COLO829 (cell line): ENCODE measurements at places on chromosomes 5 and 9.

GRCh38 chr5:61330845-61331406 lies 1.1 kb upstream of the ZSWIM6 start:
- no peak for DNase-seq

GRCh38 chr5:575636-576035 lies 36.5 kb upstream of the CEP72 start:
- DNase-seq: no peak

- no peak for DNase-seq
Measured at GRCh38 chr5:140800816-140801493, at the start of gene PCDHA3. Gene PCDHA3, plus strand, starts transcription at chr5:140801057.

DNA sequence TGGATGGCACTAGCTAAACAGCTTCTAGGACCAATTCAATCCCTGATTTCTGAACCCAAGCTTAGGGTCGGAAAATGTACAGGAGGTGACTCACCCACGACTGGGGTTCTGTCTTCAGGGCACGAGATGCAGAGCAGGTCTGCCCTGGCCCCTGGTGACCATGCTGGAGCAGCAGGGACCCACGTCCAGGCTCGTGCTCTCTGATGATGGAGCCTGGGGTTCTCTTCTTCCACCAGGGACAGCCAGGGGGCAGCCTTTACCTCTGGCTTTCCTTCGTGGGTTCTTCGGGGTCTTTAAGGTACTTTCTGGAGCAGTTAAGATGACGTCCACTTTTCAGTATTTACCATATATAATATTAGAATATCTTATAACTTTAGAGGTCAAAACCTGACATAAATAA lies 2.1 kb downstream of the CFAP77 start:
- no peak for DNase-seq

- DNase-seq: peak; percentile 97
Measured at GRCh38 chr9:94139672-94140417, 55.6 kb downstream of the PTPDC1 start.

DNA sequence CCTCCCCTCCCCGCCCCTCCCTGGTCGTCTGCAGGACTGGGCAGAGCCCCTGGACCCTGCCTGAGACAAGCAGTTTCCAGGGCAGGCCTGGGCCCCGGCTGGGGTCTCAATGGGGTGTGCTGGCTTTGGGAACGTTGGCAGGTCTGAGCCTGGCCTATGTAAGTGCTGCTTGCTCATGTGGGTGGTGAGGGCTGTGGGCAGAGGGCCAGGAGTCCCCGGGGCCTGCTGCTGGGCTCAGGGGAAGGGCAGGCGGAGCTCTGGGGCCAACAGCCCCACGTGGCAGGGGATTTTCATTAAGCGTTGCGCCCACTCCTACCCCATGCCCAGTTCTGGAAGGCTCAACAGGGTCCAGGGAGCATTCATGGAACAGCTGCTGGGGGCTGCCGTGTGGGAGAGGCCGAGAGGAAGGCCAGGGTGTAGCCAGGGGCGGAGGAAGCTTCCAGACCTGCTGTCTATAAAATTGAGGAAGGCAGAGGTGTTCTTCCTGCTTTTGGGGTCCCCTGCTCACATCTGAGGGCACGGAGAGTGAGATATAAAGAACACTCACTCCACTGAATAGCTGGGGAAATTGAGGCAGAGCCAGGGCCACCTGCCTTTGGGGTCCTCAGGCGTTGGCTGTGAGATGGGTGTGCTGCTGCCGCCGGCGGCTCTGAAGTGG lies 32.5 kb downstream of the RXRA start:
- no peak for DNase-seq

DNA sequence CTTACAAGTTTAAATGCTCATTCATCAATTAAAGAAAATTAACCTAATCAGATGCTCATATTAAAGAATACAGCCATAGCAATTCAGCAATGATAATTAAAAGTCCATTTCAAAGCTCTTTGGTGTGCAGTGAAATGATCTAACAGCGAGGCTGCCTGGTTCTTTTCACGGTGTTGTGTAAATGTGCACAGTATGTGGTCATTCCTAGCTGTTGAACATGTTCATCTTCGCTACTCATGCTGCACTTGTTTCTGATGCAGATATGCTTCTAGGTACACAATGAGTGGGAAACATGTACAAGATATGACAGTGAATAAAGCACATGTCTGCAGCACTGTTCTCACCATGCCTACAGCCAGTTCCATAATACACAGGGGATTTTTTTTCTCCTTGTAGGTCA lies 163.5 kb downstream of the NR2F1-AS1 start:
- no peak for DNase-seq

- no peak for DNase-seq
Measured at GRCh38 chr9:3434594-3434993, 91.2 kb downstream of the RFX3 start.

DNA sequence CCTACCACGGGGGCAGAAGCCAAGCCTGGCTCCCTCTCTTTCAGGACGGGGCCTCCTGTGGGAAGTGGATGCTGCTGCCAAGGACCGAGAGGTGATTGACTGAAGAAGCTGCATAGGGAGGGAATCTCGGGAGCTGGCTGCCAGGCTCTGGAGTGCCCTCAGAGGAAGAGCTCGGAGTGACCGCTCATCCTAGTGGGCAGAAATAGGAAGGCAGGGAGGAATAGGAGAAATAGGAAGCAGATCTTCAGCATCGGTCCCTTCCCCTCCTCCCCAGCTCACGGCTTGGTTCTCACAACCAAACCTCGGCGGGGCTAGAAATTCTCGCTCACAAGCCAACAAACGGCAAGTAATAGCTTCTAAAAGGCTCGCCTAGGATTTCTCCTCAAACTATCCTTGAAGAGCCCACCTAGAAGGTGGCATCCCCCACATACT lies 159.9 kb upstream of the RAI14 start:
- DNase-seq: no peak

DNA sequence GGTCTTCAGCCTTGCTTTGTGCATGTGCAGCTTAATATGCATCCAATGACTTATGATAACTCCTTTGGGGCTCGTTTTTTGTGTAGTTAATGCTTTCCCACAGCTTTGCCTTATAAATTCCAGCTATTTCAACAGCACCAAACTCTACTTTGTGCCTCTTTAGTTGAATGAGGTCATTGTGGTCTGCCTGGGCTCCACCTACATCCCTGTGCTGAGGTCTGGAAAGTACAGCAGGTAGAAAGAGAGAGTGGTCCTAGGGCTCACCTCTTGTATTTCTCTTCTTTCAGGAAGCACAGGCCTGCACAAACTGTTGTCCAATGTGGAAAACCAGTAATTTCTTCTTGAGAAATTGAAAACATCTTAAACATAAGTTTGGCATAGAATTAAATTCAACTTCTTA lies 167.2 kb downstream of the XRCC4 start:
- no peak for DNase-seq

DNA sequence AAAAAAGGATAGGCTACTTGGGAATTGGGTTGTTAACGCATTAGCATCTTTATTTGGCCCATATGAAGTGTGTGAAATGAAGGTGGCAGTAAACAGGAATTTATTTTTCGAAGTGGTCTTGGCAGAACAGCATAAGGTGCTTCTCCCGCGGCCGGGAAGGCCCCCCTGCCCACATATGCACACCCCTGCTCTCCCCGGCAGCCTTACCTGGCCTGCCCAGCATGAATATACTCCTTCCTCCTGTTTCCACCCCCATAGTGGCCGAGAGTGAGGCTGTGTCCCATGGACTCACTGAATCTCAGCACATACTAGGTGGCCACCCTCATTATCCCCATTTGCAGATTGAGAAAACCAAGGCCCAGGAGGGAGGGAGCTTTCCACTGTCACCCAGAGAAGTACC lies 54.0 kb upstream of the OLFM1 start:
- DNase-seq: no peak

DNA sequence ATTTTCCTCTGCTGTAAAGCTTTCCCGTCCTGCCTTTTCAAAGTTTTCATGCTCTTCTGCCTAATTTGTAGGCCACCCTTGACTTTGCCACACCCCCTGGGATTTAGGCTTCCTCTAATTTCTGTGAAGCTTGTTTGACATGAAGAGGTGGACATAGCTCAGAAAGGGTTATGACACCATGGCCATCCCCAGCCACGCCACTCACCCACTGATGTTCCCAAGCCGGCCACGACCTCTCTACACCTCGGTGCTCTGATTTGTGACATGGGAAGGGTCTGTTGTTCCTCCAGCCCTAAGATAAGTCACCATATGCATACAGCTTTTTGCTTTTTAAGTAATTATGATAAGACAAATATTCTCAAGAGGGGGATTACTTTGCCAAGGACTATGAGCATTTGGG lies 139.5 kb downstream of the BARX1 start:
- no peak for DNase-seq

DNA sequence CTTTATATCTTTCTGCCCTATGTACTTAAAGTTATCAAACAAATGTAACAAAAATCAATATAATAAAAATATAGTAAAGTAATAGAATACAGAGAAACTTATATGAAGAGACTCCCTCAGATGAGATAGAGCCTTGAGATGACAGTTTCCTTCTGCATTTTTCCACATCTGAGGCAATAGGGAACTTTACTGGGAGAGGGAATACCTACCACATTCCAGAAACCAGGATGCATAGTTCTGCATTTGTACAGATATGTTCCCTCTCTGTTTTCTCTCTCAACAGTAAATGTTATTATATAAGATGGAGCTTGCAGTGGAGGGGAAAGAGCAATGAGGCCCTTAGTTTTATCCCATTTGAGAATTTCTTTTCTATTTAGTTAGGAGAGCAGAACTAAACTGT lies 109.6 kb upstream of the KCNN2 start:
- no peak for DNase-seq

DNA sequence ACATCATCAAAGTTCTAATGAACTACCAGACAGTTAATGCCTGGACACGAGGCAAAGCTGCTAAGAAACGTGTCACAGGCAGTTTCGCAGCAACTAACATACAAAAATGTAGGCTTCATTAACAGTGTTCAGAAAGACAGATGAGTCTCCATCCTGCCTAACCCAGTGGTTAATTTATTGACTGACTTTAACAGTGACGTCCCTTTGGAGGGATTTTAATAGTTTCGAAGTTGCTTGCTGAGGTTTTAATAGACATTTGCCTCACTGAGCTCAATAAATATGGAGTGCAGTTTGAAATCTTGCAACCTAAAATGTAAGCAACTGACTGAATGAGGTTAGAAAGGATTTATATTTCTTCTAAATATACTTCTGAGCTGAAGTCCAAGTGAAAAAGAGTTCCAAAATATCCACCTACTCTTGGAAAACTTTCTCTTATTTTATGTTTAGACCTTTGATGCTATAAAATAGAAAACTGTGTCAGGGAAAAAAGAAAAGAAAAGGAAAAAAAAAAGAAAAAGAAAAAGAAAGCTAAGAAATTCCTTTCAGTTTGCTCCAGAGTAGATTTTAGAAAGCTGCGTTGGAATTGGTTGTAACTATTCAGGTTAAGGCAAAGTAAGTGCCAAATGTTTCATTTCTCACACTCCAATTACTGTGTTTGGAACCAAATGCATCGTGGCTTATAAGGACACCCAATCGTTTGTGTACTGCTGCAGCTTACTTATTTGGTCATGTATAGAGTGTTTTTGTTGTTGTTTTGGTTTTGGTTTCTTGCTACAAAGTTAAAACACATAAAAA lies 2016.6 kb downstream of the MAT2B start:
- DNase-seq: no peak

GRCh38 chr9:133956520-133957076 lies 35.5 kb downstream of the VAV2 start:
- no peak for DNase-seq

GRCh38 chr9:1554081-1555035 lies 460.8 kb upstream of the SMARCA2 start:
- no peak for DNase-seq

DNA sequence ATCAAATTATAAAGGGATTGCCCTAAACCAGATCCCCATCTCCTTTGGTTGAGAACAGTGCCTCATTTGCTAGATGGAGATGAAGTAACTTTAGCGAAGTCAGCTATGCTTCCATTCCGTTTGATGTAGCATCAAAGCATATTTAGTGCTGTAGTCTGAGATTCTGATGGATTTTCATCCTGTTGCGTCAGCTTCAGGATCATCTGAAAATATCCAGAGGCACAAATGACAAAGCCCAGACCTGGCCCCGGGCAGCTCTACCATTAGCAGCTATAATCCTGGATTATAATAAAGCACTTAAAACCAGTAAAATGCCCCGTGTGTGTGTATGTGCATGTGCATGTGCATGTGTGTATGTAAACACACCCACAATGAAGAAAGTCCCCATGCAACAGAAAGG lies 44.7 kb downstream of the ERAP1 start:
- DNase-seq: no peak

GRCh38 chr9:1222511-1222910 lies 172.4 kb downstream of the DMRT2 start:
- DNase-seq: no peak

GRCh38 chr5:113128082-113128481 lies 151.5 kb downstream of the DCP2 start:
- no peak for DNase-seq

- no peak for DNase-seq
Measured at GRCh38 chr9:90070469-90070868, 465.7 kb downstream of the GADD45G start.

GRCh38 chr5:136249678-136250266 lies 56.8 kb upstream of the SMIM32 start:
- peak; percentile 31 for DNase-seq

DNA sequence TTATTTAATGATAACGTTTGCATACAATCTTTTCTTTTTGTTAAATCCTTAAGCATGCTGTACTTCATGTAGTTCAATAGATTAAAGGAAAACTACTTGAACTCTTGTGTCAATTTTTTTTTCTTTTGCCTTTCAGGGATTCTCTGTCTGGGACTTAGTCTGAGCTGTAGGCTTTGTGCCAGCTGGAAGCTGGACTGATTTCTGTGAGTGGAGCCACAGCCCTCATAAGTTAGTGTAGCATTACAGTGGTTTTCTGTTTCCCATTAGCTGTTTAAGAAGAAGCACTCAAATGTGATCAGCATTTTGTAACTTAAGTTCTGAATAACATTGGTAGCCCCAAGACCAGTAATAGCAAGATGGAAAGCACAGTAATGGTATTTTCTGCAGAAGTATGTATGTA lies 330.6 kb upstream of the MEF2C start:
- peak; percentile 39 for DNase-seq

GRCh38 chr9:89843591-89843990 lies 238.8 kb downstream of the GADD45G start:
- DNase-seq: no peak

DNA sequence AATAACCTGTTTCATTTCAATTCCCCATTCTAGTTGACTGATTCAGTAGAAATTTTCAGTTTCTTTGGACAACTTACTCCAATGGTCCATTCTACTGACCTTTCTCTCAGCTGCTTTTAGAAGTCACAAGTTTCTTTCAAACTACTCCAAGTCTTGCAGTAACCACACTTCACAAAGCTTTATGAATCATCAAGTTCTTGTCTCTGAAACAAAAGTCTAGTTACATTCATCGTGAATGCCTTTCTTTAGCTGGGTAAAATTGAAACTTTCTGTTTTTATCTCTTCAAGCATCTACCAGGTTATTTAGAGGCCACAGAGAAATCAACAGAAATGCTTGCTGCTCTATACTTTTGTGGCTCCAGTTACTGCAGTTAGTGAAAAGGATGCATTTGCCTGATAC lies 405.4 kb downstream of the TMEM232 start:
- peak; percentile 55 for DNase-seq

DNA sequence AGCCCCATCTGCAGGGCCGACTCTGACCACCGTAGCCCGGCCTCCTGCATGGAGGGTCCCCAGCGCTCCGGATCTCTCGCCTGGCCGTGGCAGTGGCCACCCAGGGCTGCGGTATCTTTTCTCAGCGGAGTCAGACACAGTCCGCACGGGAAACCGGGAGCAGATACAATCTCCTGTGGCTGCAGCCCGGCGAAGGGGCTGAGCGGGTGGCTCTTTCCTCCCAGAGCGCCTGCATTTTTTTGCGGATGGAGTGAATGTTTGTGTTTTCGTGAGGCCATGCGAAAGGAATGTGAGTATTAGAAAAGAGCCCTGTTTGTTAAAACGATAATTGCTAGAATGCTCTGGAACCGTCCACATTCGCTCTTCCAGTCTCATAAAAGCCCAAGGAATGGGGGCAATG lies 53.4 kb upstream of the PTCH1 start:
- DNase-seq: no peak
